ENCODE measurements at places on chromosomes 4 and X. TPM values are rescaled to one million over a fixed set of nuclear protein-coding genes. Genes with fewer than 3 reads are reported as not detected.
A peak's percentile ranks its signal among the peaks of the same experiment; 100 is the strongest.

Gene L1CAM
- total RNA-seq = 347 TPM

Gene GLRA3
- not detected for total RNA-seq

DNA sequence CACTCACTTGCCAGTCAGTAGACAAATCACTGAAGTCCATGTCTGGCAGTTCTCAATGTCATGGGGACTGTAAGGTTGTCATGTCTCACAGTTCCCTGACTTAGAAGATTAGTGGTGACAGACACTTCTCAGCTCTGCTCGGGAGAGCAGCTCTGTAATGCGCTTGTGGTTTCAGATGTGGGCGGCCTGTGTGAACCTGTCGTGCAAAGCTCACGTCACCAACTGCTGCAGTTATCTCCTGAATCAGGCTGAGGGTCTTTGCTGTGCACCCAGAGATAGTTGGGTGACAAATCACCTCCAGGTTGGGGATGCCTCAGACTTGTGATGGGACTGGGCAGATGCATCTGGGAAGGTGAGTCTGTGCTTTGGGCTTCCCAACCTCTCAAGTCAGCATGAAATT, at the start of gene IL9R:
TSS of gene IL9R (plus strand) at position 261 of the 400 bp plus-strand sequence. CDS start at position 325, 64 bp downstream.
- no peaks in the 10 kb centered on the region for H3K27me3 ChIP-seq
- H3K4me3 ChIP-seq = no peak within 1 kb of the TSS
- no peaks in the 10 kb centered on the region for H3K4me1 ChIP-seq
- no peak for DNase-seq
- H3K27ac ChIP-seq = no peak within 1 kb of the TSS

GRCh38 chrX:17967888-17968287, 106.8 kb upstream of the RAI2 start:
- no peak for DNase-seq
- H3K4me1 ChIP-seq = no peaks in the 10 kb centered on the region
- H3K27me3 ChIP-seq = no peaks in the 10 kb centered on the region
- H3K36me3 ChIP-seq = no peaks in the 10 kb centered on the region

DNA sequence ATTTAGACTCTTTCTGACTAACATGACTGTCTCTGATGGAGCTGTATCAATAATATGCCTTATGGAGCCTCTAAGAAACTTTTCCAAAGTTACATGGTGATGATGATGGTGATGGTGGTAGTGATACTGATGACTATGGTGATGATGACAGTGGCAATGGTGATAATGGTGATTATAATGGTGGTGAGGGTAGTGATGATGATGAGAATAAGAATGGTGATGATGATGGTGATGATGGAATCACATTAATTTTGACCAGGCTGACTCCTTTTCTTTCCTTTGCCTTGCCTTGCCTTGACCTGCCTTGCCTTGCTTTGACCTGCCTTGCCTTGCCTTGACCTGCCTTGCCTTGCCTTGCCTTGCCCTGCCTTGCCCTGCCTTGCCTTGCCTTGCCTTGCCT, 31.7 kb upstream of the AREG start:
- no peaks in the 10 kb centered on the region for H3K27me3 ChIP-seq
- no peak overlapping the region for H3K27ac ChIP-seq
- H3K36me3 ChIP-seq = no peaks in the 10 kb centered on the region
- H3K4me1 ChIP-seq = peaks cover 6% of the 10 kb centered on the region
- no peak for DNase-seq
- H3K4me3 ChIP-seq = no peak overlapping the region

DNA sequence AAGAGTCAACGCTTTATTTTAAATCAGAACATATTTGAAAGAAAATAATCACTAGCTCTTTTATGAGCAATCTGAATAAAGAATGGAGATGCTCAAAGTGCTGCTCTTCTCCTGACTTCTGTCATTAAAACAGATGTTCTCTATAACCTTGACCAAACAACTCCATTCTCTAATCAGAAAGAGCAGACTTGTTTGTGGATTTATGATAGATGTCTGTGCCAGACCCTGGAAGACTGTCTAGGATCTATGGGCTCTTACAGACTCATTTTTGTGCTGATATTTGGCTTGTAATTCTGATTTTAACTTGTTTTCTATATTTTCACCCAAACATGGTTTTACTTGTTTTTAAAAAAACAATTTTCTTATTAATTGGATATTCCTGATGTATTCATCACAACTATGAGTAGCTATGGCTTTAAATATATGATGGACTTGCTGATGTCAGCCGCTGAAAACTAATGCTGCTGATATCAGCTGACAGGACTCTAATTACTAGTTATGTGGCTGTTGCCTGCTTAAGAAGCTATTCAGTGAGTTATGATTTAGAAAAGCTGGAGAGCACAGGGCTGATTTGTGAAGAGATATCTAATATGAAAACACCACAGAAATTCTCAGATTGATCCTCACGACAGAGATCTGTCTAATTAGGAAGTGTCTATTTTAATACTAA, 31.6 kb upstream of the MAML3 start:
- DNase-seq = no peak
- no peak overlapping the region for H3K4me3 ChIP-seq
- H3K4me1 ChIP-seq = peaks cover 9% of the 10 kb centered on the region
- no peaks in the 10 kb centered on the region for H3K36me3 ChIP-seq

- H3K36me3 ChIP-seq = no peaks in the 10 kb centered on the region
- no peaks in the 10 kb centered on the region for H3K27me3 ChIP-seq
- no peak overlapping the region for H3K4me3 ChIP-seq
- H3K4me1 ChIP-seq = no peaks in the 10 kb centered on the region
- DNase-seq = peak; percentile 56
These were observed 914.6 kb upstream of the INTU start for GRCh38 chr4:126718136-126718535.
